HuH-7.5 (cell line): ENCODE measurements at places on chromosomes 1 and 21.

DNA sequence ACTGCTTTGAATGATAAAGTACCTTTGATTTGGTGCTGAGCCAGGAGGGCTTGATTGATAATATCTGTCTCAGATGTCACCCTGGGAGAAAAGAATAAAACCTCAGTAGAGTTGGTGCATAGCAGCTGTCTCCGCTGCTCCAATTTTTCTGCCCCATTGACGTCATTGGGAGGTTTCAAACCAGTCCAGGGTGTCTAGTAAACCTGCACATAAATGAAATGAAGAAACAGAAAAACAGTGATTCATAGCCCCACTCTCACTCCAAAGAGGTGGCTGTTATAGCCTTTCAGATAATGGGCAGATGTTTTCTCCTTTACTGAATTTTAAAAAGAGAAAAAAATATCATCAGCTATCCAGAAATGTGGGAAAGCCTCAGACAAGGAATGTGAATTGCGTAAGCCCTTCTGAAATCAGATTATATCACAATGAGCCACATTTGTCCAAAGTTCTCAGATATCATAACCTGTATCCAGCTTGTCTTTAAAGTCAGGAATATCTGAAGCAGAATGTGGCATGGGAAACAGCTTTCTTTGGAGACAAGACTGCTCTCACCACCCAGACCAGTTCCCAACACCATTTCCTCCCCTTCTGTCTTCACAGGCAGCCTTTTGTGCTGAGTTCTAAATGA, 351.3 kb upstream of the SGIP1 start:
- no peak for DNase-seq

GRCh38 chr1:209899948-209900347, 38.1 kb upstream of the SYT14 start:
- DNase-seq = no peak

- DNase-seq = no peak
Observed at GRCh38 chr1:77688939-77689338, 6.5 kb upstream of the ZZZ3 start.

DNA sequence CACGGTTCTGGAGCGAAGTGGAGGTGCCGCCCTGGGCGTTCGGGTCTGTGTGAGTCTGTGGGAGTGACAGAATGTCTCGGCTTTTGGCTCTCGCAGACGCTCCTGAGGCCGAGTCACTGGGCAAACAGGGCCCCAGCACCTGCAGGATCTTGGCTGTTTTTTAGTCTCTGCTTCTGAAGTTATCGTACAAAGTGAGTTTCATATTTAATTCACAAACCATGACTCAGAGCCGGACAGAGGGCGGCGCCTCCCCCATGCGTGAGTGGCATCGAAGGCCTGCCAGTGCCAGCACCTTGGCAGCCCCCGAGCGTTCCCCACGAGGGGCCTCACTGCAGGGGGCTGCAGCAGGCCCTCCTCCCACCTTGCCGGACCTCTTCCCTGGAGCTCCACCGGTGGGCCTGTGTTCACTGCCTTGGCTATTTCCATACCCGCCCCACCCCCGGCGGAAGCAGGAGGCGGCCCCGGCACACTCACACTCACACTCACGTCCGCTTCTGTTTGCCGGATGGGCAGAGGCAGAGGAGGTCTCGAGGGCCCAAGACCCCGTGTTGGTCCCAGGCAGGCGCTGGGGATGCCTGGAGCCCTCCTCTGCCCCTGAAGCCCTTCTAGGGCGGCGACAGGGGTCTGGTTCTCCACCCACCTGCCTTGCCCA, 56.3 kb downstream of the MORN1 start:
- DNase-seq = no peak

DNA sequence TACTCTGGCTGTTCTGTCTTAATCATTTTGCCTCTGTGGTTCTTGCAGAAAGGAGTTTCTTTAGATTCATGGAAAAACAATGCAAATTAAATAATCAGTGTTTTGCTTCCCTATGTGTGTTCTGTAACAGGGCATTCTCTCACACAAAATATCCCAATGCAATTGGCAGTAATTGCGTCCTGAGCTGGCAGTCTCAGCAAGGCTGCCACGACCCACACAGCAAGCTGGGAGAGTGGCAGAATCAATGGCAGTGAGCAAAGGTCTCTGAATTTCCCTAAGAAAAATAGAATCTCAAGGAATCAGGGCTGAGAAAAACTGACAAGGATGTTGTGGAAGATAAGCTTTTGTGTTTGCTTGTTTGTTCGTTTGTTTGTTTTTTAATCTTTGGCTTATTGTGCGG, 198.1 kb upstream of the ST6GALNAC5 start:
- no peak for DNase-seq

DNA sequence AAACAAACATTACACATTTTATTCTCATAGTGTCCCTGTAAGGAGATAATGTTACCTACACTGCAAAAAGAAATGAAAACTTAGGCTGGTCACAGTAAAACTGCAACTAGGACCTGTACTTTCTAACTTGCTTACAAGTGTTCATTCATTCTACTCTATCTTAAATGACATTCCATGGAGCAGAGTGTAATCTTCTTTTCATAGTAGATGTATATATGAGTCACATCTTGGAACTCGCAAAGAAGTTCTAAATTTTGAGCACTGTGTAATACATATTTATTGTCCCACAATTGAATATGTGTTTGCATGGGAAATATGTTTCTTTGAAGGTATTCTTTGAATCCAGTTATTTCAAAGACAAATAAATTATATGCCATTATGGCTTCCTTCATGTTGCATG, 1258.5 kb upstream of the ADGRL2 start:
- no peak for DNase-seq

GRCh38 chr1:18532390-18533170, 51.9 kb downstream of the KLHDC7A start:
- no peak for DNase-seq

DNA sequence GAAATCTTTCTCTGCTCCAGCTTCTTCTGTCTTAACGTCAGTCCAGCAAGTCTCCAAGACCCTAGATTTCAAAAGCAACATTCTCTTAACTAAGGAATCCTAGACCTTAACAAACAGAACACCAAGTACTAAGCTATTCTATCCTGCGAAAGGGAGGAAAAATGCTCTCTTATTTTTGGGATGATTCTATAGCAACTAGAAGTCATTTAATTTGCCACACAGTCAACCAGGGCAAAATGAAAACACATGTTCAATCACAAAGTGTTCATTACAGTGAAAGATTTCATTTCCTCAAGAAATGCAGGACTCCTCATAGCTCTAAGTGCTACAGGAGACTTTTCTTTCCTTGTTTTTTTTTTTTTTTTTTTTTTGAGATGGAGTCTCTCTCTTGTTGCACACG, 36.2 kb upstream of the DOCK7 start:
- DNase-seq = no peak

- no peak for DNase-seq
Observed at GRCh38 chr1:232131715-232132391, 498.1 kb downstream of the SIPA1L2 start.

- no peak for DNase-seq
Observed at GRCh38 chr1:243286409-243287122, 30.7 kb downstream of the SDCCAG8 start.

DNA sequence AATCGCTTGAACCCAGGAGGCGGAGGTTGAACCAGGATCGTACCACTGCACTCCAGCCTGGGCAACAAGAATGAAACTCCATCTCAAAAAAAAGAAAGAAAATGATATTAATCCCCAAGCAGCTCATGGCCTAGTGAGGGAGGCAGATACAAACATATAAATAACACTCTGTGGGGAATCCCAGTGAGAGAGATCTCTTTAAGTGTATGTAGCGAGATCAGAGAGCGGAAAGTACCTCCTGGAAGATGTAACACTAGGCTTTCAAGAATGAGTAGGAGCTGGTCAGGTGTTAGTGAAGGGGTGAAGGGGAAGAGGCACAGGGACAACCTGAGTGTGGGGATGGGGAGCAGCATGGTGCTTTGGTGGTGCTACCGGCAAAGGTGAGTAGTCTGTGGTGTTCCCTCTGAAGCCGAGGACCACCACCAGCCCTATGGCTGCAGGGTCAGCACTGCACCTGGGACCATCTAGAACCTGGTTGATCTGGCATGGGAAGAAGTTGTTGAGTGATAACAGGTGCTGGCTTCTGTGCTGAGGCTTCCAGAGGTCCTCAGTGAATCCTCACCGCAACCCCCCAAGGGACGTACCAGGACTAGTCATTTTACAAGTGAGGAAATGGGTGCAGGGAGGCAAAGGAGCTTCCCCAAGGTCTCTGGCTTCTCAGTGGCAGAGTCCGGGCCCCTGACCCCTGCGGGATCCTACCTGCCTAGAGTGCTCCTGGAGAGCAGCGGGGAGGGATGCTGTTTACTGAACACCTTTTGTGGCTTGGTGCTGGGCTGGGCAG, 367.6 kb upstream of the VAMP3 start:
- DNase-seq = no peak

GRCh38 chr21:26798856-26799751, 46.1 kb downstream of the ADAMTS1 start:
- DNase-seq = no peak

GRCh38 chr21:32425628-32426027, 13.1 kb downstream of the EVA1C start:
- DNase-seq = no peak

GRCh38 chr1:203368624-203369451, 17.9 kb upstream of the FMOD start:
- no peak for DNase-seq

DNA sequence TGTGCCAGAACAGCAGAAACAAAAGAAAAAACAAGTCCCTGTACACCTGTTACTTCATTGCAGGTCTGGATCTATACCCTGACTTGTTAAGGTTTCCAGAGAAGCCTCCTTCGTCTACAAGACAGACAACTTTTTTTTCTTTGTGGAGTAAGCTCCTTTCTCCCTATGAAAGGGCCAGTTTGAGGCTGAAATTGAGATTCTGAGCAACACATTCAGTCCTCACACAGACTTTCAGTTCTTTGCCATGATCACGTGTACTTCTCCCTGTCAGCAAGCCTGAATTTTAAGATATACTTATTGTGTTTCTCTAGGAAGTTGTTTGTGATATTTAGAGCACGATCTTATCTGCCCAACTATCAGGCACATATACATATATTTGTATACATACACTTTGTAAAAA, 374.0 kb downstream of the NTNG1 start:
- no peak for DNase-seq

- no peak for DNase-seq
Observed at GRCh38 chr21:42039470-42039901, 29.3 kb upstream of the ZBTB21 start.

GRCh38 chr21:16908077-16908476, 604.8 kb upstream of the CXADR start:
- no peak for DNase-seq

DNA sequence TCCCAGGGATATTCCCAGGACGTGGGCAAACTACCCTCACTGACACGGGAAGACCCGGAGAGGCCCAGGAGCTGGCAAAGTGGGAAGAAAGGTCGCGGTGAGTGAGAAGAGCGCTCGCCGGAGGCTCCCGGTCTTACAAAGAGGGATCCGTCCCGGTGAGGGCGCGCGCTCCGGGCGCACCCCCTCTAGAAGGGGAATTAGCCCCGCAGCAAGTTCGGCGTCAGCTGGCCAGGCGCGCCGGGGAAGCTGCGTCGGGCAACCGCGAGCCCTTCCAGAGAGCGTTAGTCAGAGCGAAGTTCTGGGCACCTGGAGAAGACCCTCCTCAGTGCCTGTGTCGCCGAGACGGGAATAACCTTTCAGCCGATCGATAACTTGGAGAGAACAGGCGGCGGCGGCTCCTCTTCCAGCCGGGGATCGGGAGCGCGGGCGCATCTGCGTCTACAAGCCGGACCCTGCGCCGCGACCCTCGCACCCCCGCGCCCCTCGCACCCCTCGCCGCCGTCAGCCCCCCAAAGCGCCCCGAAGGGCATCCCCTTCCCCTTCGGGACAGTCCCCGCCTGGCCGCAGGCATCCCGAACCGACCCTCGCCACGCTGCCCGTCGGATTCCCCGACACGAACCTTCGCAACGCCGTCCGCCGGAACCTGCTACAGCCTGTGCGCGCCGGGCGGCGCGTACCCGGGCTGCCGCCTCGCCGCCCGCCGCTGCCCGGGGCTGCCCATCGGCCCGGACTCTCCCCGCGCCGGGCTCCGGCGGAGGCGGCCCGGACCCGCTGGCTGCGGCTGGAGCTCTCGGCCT, 485 bp downstream of the SIPA1L2 start:
- peak; percentile 30 for DNase-seq

DNA sequence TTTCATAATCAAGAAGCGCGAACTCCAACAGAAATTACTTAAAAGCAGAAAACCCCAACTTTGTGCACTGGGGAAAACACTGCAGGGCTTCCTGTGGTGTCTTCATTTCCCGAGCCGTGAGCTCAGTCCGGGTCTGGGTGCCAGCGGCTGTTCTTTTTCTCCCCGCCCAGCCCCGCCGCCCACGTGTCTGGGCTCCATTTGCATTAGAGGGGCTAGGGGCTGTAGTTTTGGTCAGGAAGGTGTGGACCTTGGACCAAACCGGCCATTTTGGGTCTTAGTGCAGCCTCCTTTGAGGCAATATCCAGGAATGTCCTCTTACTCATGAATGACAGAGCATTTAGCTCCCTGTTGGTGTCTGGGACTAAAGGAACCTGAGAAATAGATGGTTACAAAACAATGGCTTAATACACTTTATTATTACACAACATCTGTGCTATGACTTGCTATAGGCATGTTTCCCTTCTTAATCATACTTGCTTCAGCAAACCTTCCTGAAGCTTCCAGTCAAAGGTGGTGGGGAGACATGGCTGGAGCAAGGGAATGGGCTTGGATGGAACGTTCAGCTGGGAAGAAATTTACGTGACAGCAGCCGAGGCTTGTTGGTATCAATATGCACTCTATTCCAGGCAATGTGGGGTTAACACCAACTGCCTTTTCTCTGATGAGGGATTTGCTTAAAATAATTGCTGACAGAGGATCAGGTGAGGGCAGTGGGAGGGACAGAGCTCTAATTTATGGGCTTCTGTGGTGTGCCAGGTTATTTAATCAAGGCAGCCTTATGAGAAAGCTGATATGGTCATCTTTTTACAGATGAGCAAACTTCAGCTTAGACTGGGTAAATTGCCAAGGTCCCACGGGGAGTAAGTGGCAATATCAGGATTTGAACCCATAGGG, 1.1 kb downstream of the AGTRAP start:
- peak; percentile 42 for DNase-seq

- no peak for DNase-seq
Observed at GRCh38 chr1:182569939-182570610, 19.0 kb downstream of the RNASEL start.

DNA sequence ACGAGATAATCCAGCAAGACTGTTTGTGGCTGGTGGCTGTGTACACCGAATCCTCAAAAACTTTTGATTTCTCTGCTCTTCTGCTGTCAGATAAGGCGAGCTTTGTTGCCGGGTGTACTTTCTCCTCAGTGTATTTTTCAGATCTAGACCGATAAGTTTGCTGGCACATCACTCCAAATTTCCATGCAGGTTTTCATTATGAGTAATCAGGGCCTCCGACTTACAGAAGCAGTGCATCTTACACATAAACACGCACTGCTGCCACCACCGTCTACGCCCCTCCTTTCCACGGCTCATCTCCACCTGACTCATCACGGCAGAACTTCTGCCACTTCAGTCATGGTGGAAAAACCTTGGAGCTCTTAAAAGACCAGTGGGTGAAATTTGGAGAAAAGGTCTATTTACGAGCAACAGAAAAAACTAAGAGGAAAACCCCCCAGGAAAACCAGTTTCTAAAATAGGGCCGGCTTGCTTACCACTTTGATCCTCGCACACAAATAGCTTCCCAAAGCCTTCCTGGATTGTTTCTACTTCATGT, 7.7 kb downstream of the ZBTB21 start:
- DNase-seq = no peak

- DNase-seq = no peak
Observed at GRCh38 chr1:239388578-239388977, 2.2 kb downstream of the CHRM3 start.
